ENCODE measurements at places on chromosomes 7 and 10. TPM values are rescaled to one million over a fixed set of nuclear protein-coding genes. Genes with fewer than 3 reads are reported as not detected.

- no peak for DNase-seq
- H3K27me3 ChIP-seq = no peaks in the 10 kb centered on the region
- no peaks in the 10 kb centered on the region for H3K36me3 ChIP-seq
- no peaks in the 10 kb centered on the region for H3K4me1 ChIP-seq
- no peak overlapping the region for H3K4me3 ChIP-seq
These were observed 150.7 kb upstream of the WDR11 start for GRCh38 chr10:120700426-120700825.

DNA sequence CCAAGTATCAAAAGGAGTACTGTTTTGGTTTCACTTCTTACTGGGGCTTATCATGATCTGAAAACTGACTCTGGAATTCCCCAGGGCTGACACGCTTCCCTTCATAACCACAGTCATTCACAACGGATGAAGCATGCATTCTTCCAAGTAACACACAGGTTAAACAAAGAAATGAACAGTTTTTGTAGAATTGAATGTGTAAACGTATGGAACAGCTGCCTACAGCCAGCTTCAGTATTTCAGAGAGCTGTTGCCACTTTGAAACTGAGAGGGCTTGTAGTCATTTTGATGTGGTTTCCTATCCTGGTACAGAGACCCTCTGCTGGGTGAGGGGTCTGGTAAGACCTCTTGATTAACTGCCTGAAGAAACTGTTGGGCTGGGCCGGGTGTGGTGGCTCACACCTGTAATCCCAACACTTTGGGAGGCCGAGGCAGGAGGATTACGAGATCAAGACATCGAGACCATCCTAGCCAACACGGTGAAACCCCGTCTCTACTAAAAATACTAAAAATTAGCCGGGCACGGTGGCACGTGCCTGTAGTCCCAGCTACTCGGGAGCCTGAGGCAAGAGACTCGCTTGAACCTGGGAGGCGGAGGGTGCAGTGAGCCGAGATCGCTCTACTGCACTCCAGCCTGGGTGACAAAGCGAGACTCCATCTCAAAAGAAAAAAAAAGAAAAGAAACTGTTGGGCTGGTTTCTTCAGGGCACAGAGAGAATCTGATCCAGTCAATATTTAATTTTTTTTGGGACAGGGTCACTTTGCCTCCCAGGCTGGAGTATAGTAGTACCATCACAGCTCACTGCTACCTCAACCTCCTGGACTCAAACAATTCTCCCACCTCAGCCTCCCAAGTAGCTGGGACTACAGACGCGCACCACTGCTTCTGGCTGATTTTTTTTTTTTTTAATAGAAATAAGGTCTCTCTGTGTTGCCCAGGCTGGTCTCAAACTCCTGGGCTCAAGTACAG is 4.7 kb downstream of the NFE2L3 start:
- peaks cover 25% of the 10 kb centered on the region for H3K4me1 ChIP-seq
- DNase-seq = no peak
- peak overlapping the region; percentile 19 for H3K4me3 ChIP-seq
- peaks cover 55% of the 10 kb centered on the region for H3K27me3 ChIP-seq

- H3K27ac ChIP-seq = peak overlapping the region; percentile 27
- H3K4me3 ChIP-seq = no peak overlapping the region
- peaks cover 53% of the 10 kb centered on the region for H3K4me1 ChIP-seq
- H3K36me3 ChIP-seq = peaks cover 6% of the 10 kb centered on the region
- H3K27me3 ChIP-seq = no peaks in the 10 kb centered on the region
These were observed 13.4 kb downstream of the P4HA1 start for GRCh38 chr10:73083221-73083620.

DNA sequence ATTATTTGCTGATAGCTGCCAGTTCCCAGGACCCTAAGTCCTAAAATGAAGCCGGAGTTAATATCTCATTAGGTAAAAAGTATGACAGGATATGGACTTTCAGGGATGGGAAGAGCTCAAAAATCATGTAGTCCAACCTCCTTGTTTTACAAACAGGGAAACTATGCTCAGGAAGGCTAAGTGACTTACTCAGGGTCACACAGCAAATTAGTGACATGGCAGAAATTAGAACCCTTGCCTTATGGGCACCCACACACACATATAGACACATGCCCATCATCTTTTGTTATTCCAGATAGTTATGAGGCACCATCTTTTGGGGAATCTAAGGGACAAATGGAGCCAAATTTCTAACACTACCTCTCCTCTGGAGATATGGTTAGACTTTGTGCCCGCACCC is 91.2 kb upstream of the ARID5B start:
- H3K27me3 ChIP-seq = no peaks in the 10 kb centered on the region
- DNase-seq = no peak

Gene EIF5AL1
- 0.05 TPM for total RNA-seq

Gene ZDHHC16
- total RNA-seq = 17.8 TPM

DNA sequence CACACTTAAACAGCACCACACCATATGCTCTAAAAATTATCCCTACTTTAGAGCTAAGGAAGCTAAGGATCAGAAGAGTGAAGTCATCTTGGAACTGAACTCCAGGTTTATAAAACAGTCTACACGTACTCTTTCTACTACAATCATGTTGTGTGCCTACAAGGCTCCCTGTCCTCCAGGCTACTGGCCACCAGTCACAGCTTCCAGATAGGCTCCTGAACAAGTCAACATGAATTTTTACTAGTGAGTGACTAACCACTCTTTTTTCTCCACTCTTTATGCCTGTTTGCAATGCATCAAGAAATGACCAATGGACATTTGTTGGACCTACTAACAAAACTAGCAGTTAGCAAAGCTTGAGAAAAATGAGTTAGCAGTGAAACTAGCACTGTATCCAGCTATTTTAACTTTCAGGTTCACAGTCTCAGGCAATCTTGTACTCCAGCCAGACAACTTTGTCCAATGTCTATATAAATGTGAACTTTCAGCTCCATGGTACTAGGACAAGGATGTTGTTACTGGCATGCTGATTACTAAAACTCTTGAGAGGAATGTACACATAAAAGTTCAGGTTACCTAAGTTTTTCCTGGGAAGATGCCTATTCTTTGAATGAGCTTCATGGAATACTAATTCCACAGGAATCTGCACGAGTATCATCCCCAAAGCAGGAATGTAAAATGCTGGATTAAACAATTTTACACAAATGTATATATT is 180.0 kb downstream of the BTAF1 start:
- no peak overlapping the region for H3K4me3 ChIP-seq
- H3K27ac ChIP-seq = no peak overlapping the region
- DNase-seq = no peak
- H3K27me3 ChIP-seq = no peaks in the 10 kb centered on the region

GRCh38 chr7:69620063-69620462 is 21.8 kb downstream of the AUTS2 start:
- no peaks in the 10 kb centered on the region for H3K36me3 ChIP-seq
- H3K27me3 ChIP-seq = no peaks in the 10 kb centered on the region
- H3K27ac ChIP-seq = no peak overlapping the region

Gene ZNF775
- total RNA-seq = 3.1 TPM

GRCh38 chr10:132466520-132467463 is 69.8 kb downstream of the PWWP2B start:
- H3K4me3 ChIP-seq = no peak overlapping the region
- no peaks in the 10 kb centered on the region for H3K36me3 ChIP-seq
- no peaks in the 10 kb centered on the region for H3K27me3 ChIP-seq

GRCh38 chr7:27115221-27116026 is 12.9 kb upstream of the HOXA2 start:
- peaks cover 98% of the 10 kb centered on the region for H3K27me3 ChIP-seq
- no peak for DNase-seq
- H3K4me3 ChIP-seq = peak overlapping the region; percentile 51
- H3K4me1 ChIP-seq = peaks cover 31% of the 10 kb centered on the region
- H3K36me3 ChIP-seq = no peaks in the 10 kb centered on the region
- peak overlapping the region; percentile 63 for H3K27ac ChIP-seq

- DNase-seq = no peak
- no peaks in the 10 kb centered on the region for H3K36me3 ChIP-seq
- H3K27me3 ChIP-seq = peaks cover 18% of the 10 kb centered on the region
- H3K4me1 ChIP-seq = no peaks in the 10 kb centered on the region
These were observed 120.1 kb upstream of the CHST15 start for GRCh38 chr10:124213471-124213870.

DNA sequence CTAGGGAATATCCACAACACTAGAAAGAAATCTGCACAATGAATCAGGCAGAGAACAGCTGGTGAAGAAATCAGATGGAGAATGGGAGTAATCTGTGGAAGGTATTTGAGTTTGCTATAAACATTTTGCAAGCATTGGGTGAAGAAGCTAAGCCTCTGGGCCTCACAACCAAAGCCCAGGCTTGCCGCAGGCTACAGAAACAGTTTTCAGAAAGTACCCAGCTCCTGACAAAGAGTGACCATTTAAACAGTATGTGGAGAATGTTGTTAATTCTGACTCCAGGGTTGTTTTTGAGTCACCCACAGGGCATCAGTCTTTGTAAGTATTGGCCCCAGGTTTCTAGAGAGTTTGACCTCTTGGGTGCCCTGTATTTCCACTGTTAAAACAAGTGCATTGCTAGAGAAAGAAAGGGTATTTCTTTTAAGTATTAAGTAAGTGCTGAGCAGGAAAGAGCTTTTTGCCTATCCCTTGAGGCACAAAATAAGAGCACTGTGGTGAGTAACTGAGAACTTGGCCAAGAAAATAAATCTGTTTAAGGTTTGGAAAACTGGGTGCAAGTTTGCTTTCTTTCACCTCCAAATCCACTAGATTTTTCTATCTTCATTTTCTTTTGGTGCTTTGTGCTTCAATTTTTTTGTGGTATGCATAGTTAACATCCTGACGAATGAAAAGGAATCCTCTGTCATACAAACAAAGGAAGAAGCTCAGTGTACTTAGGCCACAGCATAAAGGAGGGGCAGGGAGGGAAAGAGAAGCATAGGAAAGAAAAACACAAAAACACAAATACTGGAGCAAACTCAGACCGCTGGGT is 691.8 kb downstream of the SUGCT start:
- H3K27me3 ChIP-seq = no peaks in the 10 kb centered on the region
- H3K4me3 ChIP-seq = no peak overlapping the region
- peaks cover 4% of the 10 kb centered on the region for H3K4me1 ChIP-seq
- H3K36me3 ChIP-seq = no peaks in the 10 kb centered on the region
- DNase-seq = no peak

Gene GIMAP4
- total RNA-seq = 31.2 TPM

DNA sequence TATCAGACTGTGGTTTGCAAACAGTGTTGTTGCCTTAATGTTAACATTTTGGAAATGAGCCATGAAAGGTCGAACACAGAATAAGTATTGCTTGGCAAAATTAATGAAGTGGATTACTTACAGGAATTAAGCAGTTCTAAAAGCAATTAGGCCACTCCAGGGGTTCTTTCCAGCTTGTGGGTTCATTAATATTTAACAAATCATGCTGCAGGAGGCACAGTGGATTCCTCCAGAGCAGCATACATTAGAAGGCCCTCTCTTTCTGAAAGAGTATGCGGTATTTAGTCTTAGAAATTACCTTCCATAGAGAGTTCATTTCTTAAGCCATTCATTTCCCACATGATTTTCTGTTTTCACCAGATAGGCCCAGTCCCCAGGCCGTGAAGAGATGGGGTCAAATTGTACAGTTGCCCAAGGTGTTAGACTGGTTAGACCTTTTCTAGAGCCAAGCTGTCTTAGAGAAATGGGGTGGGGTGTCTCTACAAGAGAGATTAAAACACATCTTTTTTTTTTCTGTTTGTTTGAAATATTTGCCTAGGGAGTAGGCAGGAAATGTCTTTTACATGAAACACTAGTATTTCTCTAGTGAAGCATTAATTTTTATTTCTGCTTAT is 40.0 kb upstream of the AGR3 start:
- no peak overlapping the region for H3K4me3 ChIP-seq
- H3K4me1 ChIP-seq = no peaks in the 10 kb centered on the region
- H3K27me3 ChIP-seq = no peaks in the 10 kb centered on the region

Gene HMX3
- total RNA-seq = not detected

GRCh38 chr10:50653758-50654157 is 30.0 kb upstream of the SGMS1 start:
- no peak overlapping the region for H3K4me3 ChIP-seq
- H3K4me1 ChIP-seq = peaks cover 13% of the 10 kb centered on the region
- H3K27me3 ChIP-seq = no peaks in the 10 kb centered on the region
- no peak for DNase-seq
- no peak overlapping the region for H3K27ac ChIP-seq

GRCh38 chr7:98701372-98701771 is 84.3 kb downstream of the NPTX2 start:
- H3K36me3 ChIP-seq = no peaks in the 10 kb centered on the region
- DNase-seq = no peak
- peaks cover 39% of the 10 kb centered on the region for H3K27me3 ChIP-seq

DNA sequence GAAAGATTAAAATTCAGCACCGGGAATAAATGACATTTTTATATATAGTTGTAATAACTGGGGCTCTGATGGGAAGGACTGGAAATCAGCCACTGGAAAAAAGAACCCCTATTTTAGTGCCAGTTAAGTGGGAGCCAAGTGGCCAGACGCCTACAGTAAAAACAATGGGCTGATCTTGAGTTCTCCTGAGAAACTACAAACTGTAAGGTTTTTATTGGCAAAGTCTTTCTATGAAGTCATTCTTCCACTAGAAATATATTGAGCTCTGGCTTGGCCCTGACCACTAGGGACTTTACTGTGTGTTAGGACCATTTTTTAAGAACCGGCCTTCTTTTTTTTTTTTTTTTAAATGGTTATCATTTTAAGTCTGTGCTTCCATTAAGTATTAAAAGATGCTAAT is 79.6 kb downstream of the ZNF22 start:
- peaks cover 26% of the 10 kb centered on the region for H3K27me3 ChIP-seq
- H3K36me3 ChIP-seq = no peaks in the 10 kb centered on the region
- no peaks in the 10 kb centered on the region for H3K4me1 ChIP-seq
- H3K27ac ChIP-seq = no peak overlapping the region
- no peak overlapping the region for H3K4me3 ChIP-seq
- DNase-seq = no peak

- H3K36me3 ChIP-seq = no peaks in the 10 kb centered on the region
- DNase-seq = no peak
- peak overlapping the region; percentile 42 for H3K27ac ChIP-seq
- H3K4me1 ChIP-seq = no peaks in the 10 kb centered on the region
- H3K4me3 ChIP-seq = no peak overlapping the region
These were observed 135.2 kb downstream of the ADAM12 start for GRCh38 chr10:126252884-126253610.

Gene SPDYE5
- total RNA-seq = not detected

Gene GSDME
- total RNA-seq = 5.6 TPM
